Stimulated activated naive CD4-positive, alpha-beta T cell treated with Interleukin-2 at 50 U/mL for 16 hours (primary cell): ENCODE measurements at places on chromosomes 2 and 18.

GRCh38 chr2:7801212-7801611 lies 880.6 kb upstream of the ID2 start:
- DNase-seq: no peak

DNA sequence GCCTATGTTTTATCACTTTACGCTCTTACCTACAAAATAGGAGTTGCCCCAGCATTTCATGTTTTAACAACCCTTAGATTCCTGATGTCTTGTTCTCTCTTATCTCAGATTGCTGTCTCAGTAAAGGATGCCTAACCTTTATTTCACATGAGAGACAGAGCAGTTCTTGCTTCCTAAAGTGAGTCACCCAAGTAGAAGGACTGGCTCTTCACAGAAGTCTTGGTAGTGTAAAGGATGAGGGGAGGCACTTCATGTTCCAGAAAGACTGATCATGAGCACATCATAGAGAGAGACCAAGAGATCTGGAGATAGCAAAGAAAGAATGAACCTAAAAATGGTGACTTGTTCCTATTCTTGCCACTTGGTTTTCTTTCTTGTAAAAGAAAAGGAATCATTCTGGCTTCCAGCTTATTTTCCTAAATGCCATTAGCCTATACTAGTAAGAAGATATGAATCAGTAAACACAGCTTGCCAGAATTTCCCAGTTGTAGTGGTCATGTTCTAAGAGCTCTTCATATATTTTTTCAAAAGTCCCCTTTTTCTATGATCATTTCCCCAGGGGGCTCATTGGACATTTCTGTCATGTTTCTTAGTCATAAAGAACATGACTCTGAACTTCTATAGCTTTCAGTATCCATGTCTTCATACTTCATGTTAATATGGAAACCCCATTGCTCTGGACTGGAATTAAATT lies 54.9 kb downstream of the MAPRE2 start:
- DNase-seq: no peak

- DNase-seq: no peak
Observed at GRCh38 chr2:207469451-207469850, 60.3 kb upstream of the CREB1 start.

DNA sequence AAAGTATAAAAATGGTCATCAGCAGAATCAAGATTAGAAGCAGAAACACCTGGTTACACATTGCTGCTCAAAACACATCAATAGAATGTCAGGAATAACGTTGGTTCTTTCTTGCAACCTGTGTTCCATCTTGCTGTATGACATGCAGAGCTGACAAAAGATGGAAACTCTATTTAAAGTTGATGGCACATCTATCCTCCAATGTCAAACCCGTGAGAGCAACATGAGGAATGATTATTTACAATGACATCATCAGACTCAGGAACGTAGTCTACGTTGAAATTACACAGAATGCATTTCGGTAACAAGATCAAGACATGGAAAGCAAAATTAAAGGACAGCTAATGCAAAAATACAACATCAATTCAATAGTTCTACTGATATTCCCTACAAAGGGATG lies 26.2 kb upstream of the TTN start:
- no peak for DNase-seq
